ENCODE measurements at places on chromosomes 12 and 14.

GRCh38 chr12:14283489-14284144 lies 81.9 kb upstream of the ATF7IP start:
- DNase-seq: no peak

GRCh38 chr14:28596391-28596790 lies 170.2 kb upstream of the FOXG1 start:
- no peak for DNase-seq

DNA sequence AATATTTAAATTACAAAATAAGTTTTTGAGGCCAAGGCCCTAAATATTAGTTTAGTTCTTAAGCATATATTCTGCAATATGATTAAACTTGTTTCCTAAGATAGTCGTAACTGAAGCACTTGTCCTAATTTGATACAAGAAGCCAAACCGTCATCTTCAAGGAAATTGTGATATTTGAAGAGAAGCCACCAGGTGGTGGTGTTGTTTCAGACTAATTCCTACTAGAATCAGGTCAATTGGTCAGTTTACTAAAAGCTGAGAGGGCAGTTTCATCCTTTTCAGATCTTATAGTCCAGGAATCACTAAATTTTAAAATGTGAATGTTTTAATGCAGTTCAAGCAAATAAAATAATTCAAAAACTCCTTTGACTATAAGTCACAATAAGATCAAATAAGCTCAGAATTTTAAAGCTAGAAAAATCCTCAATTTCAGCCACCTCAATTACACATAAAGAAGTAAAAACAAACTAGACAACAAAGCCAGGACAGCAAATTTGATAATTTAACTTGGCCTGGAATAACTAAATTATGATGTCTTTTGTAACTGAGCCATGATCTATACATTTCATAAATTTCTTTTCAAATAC lies 7.1 kb upstream of the ARL1 start:
- peak; percentile 83 for DNase-seq

- no peak for DNase-seq
Observed at GRCh38 chr12:1616233-1617066, 12.6 kb upstream of the WNT5B start.

DNA sequence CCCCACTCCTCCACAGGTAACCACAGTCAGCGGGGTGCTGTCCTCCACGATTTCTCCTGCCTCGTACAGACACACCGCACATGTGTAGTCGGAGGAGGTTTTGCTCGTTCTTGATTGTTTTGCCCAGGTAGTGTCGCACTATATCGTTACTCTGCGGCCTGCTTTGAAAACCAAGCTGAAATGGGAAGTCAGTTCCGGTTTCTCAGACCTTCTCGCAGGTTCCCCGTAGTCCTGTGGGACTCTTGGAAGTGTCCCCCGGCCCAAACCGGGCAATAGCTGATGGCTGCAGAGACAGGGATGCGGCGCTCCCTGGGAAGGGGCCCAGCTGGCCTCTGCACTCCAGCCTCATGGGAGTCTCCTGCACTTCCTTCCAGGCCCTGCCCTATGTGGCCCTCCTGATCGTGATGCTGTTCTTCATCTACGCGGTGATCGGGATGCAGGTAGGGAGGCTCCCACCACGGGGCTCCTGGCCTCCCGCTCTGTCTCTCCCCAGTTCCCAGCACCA lies 141.3 kb upstream of the FKBP4 start:
- no peak for DNase-seq

GRCh38 chr12:132604151-132604618 lies 6.2 kb downstream of the LRCOL1 start:
- no peak for DNase-seq

- DNase-seq: no peak
Observed at GRCh38 chr14:51628238-51628637, 23.5 kb upstream of the FRMD6 start.

DNA sequence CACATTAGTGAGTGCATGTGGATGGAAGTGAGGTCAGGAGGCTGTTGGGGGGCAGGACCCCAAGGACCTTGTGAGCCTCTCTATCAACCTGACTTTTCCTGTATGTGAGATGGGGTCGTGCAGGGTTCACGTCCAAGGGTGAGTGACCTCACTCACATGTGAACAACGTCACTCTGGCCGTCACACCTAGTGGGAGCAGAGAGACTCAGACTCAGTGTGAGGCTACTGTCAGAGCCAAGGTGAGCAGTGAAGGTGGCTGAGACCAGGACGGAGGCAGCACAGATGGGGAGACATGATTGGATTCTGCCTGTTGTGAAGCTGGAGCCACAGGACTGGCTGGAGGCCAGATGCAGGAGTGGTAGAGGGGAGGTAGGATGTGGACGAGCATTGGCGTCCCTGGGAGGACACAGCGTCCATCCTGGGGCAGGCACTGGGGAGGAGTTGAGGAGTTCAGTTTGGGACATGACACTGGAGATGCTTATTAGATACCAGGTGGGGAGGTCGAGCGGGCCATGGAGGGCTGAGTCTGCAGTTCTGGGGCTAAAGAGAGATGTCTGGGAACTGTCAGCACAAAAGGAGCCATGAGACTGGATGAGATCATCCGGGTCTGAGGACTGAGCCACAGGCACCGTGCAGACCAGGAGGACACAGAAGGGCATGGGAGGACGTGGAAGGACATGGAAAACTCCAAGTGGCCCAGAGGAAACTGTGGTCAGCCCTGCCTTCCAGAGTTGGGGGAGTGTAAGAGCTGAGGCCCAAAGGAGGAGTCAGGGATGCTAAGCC lies 92.8 kb downstream of the LGMN start:
- DNase-seq: no peak

GRCh38 chr12:23098517-23098916 lies 473.5 kb downstream of the ETNK1 start:
- DNase-seq: no peak

DNA sequence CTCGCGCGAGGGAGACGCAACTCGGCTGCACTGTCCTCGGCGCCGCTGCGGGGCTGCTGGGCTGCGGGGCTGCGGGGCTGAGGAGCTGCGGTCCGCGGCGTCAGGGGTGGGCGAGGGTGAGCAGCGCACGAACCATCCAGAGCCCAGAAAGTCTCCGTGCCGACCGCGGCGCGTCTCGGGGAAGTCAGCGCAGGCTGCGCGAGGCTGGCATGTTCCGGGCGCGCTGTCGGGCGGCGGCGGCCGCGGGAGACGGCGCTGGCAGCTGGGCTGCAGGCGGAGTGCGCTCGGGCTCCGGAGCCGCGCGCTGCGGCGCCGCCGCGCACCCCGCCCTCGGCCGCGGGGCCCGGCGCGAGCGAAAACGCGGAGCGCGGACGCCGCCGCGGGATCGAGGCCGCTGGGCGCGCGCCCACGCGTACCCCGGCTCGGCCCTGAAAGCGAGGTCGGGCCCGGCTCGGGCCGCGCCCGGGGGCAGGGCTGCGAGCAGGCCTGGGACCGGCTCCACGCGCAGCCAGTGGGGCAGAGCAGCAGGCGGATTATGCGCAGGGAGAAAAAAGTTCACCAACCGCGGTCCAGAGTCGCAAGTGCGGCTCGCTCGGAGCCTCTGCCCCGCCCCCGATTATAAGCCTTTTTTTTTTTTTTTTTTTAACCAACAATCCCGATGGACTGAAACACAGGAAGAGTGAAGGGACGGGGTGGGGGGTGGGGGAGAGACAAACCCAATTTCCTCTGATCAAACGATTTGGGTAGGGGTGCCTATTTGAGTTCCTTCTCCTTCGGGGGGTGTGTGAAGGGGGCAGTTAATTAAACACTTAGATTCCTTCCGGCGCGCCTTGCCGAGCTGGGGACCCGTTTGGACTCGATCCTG lies at the start of gene PRICKLE1:
Gene PRICKLE1 (minus strand): TSS at position 282 of the 865 bp plus-strand sequence. CDS start 117,230 bp downstream, outside the sequence.
- peak; percentile 52 for DNase-seq

- no peak for DNase-seq
Observed at GRCh38 chr12:18057051-18057450, 32.9 kb downstream of the RERGL start.

DNA sequence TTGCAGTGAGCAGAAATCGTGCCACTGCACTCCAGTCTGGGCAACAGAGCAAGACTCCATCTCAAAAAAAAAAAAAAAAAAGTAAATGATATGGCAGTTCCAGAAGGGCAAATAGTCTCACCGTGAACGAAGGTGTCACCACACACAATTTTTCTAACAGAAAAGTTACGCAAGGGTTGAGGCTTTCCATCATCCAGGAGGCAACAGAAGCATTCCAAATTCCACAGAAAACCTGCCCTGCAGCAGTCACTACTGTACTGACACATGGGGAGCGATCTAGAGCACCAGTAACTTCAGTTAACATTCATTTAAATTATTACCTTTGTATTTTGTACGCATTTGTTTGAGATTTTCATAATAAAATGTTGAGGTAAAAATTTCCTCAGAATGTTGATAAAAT lies 24.8 kb downstream of the TMCC3 start:
- DNase-seq: no peak
